ENCODE measurements at places on chromosomes 2 and 18.
A peak's percentile ranks its signal among the peaks of the same experiment; 100 is the strongest.

DNA sequence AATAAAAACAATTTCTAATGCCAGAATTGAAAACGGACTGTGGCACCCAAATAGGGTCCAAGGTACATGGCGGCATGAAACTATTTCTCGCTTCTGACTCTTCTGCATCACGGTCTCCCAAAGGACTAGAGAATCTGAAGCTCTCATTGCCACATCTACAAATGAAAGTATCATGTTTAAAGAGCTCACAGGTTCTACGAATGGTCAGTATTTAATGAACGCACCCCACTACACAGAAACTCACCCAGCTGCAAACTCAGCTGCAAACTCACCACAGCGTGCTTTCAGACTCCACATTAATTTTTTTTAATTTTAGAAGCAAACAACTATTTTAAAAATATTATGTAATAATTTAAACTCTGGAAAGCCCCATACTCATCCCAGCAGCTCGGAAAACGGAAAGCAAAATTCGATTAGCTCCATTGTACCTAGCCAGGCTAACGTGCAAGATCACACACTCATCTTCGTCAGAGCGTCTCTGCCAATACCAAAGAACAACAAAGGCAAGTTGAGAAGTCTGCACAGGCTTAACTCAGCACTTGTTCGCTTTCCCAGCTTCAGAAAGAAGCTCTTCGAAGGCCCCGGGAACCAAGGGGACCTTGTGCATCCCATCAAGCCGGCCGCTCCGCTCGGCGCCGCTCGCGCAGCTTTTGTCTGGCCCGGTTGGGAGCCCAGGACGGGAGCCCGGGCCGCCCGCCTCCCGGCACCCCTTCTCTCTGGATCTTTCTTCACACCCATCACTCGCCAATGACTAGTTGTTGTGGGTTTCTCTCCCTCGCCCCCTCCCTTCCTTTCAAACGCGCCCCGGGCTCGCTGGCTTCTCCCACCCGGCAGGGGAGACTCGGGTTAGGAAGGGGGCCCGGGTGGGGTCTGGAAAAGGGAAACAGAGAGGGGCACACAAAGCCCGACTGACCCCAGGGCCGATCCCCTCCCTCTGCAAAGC is 785 bp downstream of the CLASP1 start:
- peak; percentile 65 for DNase-seq

DNA sequence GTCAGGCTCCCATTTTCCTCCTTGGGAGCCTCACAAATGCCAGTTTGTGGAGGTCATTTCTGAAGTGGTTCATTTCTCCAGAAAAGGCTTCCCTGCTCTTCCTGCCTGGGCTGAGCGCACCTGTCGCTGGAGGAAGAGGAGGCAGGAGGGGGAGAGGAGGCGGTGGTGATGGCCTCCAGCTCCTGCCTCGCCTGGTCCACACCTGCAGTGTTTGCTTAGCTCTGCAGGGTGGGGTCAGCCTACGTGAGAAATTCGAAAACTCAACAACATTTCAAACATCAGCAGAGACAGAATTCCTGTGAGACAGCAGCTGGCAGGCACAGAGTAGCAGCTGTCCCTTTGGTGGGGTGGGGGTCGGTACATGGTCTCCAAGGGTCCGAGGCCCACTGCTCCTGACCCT is 7.9 kb downstream of the IMPA2 start:
- DNase-seq, result no peak

DNA sequence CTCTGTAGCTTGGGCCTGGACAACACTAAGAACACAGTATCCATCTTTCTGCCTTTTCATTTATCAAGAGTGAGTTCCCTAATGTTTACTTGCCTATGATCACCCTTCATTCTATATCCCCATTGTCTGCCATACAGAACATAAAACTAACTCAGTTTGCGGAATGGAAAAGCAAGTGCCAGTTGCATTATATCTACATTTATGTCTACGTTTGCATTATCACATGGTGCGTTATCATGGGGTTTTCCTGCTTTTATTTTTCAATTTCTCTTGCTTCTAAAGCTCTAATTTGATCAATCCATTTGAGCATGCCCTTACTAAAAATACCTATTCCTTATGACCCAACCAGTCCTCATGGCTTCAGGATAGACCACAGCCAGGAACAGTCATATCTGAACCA is 421.6 kb upstream of the VWC2L start:
- no peak for DNase-seq

- no peak for DNase-seq
Measured at GRCh38 chr2:126761256-126761980, 105.5 kb downstream of the GYPC start.

DNA sequence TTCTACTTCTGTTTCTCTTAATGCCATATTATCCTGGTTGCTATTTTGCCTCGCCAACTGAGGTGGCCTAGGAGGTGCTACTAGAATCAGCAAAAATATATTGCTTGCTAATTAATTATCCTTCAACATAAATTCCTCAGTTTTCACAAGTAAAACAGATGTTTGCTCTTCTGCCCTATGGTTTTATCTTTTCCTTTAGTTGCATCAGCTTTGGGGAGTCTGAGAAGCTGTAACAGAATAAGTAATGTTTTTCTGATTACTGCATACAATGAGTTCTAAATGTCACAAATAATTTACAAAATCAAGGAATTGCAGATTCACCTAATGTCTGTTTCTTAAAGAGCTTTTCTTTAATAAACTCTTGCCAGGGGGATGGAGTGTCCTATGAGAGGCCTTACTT is 36.7 kb downstream of the GULP1 start:
- no peak for DNase-seq

- DNase-seq, result no peak
Measured at GRCh38 chr2:176826984-176827668, 385.5 kb upstream of the HNRNPA3 start.

GRCh38 chr2:75094405-75094804 is 104.9 kb downstream of the TACR1 start:
- DNase-seq, result no peak
